Activated CD4-positive, alpha-beta T cell treated with anti-CD3 and anti-CD28 coated beads for 48 hours (primary cell): ENCODE measurements at places on chromosomes 3 and 15.
A peak's percentile ranks its signal among the peaks of the same experiment; 100 is the strongest.

DNA sequence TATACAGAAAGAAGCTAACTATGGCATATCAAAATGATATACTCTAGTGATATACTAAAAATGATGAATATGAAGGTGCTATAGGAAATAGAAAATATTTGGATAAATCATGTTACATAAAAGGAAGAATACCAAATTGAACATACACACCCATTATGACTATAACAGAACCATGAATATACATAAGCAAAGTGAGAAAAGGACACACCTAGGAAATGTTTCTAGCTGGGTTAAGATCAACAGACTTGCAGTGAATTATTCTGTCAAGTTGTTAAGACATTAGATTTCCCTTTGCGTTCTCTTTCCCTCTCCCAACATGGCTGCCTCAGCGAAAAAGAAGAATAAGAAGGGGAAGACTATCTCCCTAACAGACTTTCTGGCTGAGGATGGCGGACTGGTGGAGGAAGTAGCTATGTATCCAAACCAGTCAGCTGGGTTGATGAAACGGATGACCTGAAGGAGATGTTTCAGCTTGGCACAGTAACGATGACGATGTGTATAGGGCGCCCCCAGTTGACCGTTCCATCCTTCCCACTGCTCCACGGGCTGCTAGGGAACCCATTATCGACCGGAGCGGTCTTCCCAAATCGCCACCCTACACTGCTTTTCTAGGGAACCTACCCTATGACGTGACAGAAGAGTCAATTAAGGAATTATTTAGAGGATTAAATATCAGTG, 20.2 kb upstream of the PARP14 start:
- DNase-seq = peak; percentile 14

GRCh38 chr15:93862791-93863190, 368.6 kb upstream of the MCTP2 start:
- DNase-seq = no peak

GRCh38 chr3:160754371-160754854, 1.6 kb upstream of the PPM1L start:
- peak; percentile 19 for DNase-seq

GRCh38 chr3:53750253-53751210, 95.7 kb downstream of the CHDH start:
- DNase-seq = no peak

- no peak for DNase-seq
These were observed 107.0 kb upstream of the UBE2E1 start for GRCh38 chr3:23698652-23699313.

GRCh38 chr15:89937365-89938350, 24.9 kb upstream of the ARPIN start:
- DNase-seq = no peak

- DNase-seq = no peak
These were observed 65.5 kb upstream of the TJP1 start for GRCh38 chr15:29887721-29888120.

DNA sequence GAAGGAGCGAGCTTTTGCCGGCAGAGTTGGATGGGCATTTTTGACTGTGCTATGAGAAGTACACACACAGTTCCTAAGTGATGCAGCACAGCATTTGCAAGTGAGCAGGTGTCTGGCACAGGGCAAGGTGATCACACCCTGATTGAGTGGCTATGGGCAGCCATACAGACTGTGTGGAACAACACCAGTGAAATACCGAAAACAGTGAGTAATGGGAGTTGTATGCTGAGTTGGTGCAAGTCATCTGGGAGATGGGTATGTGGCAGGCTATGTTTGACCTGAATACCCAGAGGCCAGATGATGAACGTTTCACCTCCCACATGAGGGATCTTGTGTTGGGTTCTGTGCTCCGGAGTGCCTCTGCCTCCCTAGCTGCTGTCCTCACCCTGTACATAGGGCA, 53.5 kb upstream of the TIPARP start:
- no peak for DNase-seq

- DNase-seq = no peak
These were observed 43.6 kb downstream of the C2CD4B start for GRCh38 chr15:62121273-62122015.

GRCh38 chr3:30622790-30623189, 16.4 kb downstream of the TGFBR2 start:
- no peak for DNase-seq

DNA sequence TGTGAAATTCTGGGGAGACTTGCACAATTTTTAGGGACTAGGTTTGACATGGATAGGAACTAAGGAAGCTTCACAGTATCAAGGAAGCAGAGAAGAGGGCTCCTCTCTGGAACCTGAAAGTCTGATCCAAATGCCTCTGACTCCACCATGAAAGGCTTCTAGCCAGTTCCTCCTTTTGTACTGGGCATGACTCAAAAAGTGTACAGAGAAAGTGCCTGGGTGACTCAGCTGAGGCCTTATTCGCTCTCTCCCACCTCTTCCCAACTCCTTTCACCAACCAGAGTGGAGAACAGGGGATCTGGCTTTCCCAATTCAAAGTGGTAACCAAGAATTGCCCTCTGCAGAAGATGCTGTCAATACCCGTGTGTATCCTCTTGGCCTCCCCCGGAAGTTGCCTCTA, 342.9 kb upstream of the PROK2 start:
- DNase-seq = no peak

GRCh38 chr15:27094235-27094634, 123.3 kb downstream of the GABRG3 start:
- no peak for DNase-seq

DNA sequence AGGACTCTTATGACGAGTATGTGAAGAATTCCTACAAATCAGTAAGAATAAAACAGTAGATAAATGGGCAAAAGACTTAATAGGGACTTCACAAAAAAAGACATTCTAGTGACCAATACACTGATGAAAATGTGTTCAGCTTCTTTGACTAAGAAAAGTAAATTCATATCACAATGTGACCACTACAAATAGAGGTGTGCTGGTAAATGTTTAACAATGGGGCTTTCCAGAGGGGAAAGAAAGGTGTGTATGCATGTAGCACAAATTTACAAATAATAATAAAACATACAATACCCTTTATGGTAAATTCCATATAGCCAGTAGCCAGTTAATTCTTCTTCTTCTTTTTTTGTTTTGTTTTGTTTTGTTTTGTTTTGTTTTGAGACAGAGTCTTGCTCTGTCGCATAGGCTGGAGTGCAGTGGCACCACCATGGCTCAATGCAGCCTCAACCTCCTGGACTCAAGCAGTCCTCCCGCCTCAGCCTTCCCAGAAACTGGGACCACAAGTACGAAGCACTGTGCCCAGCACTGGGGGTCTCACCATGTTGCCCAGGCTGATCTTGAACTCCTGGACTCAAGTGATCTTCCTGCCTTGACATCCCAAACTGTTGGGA, 17.5 kb upstream of the NMD3 start:
- no peak for DNase-seq

DNA sequence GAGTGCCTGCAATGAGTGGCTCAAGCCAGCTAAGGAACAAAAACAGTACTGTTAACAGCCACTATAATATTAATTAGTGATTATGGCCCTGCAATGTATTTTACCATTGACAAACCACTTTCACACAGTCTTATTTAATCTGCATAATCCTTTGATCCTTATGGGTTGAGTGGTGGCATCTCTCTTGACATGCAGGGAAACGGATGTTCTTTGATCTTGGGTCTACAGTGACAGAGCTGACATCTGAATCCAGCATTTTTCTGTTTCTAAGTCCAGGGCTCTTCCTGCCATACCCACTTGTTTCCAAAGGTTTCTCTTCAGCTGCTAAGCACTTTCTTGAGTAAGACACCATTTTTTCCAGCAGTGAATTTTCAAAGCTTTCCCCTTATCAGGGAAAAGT, 277.7 kb upstream of the ROPN1 start:
- DNase-seq = no peak

GRCh38 chr15:95630683-95631082, 699.8 kb upstream of the NR2F2 start:
- no peak for DNase-seq

- DNase-seq = no peak
These were observed 483.2 kb upstream of the SGO1 start for GRCh38 chr3:20669184-20669583.

- DNase-seq = no peak
These were observed 33.2 kb downstream of the ROPN1B start for GRCh38 chr3:126002189-126002588.

DNA sequence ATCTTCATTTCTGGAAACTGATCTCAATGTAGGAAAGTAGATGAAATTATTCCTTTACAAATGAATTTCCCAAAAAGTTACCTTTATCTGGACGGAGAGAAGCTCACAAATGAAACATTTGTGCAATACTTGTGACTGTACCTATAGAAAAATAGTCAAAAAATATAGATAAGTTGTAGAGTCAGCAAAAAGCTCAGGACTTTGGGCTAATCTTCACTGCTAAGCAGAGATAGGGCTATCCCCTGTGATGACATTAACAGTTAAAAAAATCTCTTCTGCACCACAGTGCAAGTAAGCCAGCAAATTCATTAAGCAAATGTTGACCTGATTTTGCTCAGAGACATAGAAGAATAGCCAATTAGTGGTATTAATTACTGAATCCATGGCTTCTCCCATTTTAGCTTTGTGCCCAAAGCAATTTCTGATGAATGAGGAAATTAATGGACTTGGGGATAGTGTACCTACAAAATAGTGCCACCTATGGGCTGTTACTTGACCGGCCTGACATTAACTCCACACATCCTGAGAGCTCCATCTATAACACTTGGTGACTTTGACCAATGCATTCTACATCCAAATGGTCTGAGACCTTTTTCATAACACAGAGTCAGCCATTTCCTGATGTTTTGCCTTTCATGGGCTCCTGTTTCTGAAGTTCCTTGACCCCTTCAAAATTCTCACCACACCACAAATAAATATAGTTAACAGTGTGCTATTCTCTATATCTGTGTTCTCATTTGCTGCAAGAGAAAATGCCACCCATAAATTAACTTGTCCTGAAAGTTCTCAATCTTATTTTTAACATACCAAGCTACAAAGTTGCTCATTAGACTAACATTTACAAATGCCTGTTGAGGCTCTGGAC, 105.0 kb downstream of the SSR3 start:
- DNase-seq = no peak

GRCh38 chr3:192481638-192482037, 245.7 kb downstream of the FGF12 start:
- no peak for DNase-seq

DNA sequence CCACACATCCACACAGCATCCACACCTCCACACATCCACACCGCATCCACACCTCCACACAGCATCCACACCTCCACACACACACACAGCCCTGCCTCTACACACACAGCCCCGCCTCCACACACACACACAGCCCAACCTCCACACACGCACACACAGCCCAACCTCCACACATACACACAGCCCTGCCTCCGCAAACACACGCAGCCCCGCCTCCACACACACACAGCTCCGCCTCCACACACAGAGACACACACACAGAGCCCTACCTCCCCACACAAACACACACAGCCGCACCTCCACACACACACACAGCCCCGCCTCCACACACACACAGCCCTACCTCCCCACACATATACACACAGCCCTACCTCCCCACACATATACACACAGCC, 4.7 kb downstream of the MESP1 start:
- no peak for DNase-seq
